ENCODE measurements at places on chromosomes 7 and 10.
A peak's percentile ranks its signal among the peaks of the same experiment; 100 is the strongest.

DNA sequence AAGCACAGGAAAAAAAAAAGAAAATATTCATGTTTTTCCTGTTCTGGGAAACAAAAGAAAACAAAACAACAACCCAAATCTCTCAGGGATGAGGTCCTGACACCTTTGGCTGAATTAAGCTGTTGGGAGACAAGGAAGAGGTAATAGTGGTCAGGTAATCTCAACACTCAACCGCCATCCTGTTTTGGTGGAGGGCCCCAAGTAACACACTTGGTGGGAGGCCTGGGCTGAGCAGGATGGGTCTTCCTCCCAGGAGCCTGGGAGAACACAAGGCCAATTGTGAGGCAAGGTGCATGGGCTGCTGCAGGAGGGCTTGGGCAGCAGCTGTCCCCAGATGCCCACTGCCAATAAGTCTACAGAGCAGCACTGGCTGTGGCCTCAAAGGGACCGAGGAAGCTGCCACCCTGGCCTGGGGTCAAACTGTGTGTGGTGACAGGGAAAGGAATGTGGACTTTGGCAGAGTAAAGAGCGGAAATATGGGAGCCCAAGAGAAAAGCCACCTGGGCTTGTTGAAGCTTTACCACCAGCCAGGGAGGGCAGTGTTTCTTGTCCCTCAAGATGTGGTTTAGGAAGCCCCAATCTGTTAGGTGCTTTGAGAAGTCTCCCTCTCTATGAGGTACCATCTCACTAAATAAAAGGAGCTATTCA, 93.5 kb upstream of the SLC25A13 start:
- peaks cover 2% of the 10 kb centered on the region for H3K4me1 ChIP-seq
- no peaks in the 10 kb centered on the region for H3K27me3 ChIP-seq
- H3K27ac ChIP-seq, result no peak overlapping the region
- no peak overlapping the region for H3K4me3 ChIP-seq

- H3K4me3 ChIP-seq, result no peak overlapping the region
- H3K36me3 ChIP-seq, result no peaks in the 10 kb centered on the region
- H3K27me3 ChIP-seq, result no peaks in the 10 kb centered on the region
- no peaks in the 10 kb centered on the region for H3K4me1 ChIP-seq
- H3K27ac ChIP-seq, result no peak overlapping the region
These were observed 84.8 kb downstream of the ANLN start for GRCh38 chr7:36474283-36475010.

DNA sequence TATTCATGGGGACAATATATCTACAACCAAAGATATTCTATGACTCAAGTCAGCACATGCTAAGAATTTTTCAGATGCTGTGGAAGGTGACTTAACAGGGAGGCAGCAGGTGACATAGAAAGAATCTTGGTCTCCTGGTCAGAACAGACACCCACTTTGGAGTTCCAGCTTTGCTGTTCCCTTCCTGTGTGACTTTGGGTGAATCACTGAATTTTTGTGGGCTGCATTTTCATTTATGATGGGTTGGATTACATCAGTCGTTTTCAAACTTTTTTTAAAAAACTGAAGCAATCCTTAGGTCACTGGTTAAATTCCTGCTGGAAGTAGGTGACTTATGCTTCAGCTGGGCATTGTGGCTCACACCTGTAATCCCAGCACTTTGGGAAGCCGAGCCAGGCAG, 24.9 kb downstream of the RGR start:
- H3K4me1 ChIP-seq, result no peaks in the 10 kb centered on the region
- H3K4me3 ChIP-seq, result no peak overlapping the region
- no peaks in the 10 kb centered on the region for H3K27me3 ChIP-seq

DNA sequence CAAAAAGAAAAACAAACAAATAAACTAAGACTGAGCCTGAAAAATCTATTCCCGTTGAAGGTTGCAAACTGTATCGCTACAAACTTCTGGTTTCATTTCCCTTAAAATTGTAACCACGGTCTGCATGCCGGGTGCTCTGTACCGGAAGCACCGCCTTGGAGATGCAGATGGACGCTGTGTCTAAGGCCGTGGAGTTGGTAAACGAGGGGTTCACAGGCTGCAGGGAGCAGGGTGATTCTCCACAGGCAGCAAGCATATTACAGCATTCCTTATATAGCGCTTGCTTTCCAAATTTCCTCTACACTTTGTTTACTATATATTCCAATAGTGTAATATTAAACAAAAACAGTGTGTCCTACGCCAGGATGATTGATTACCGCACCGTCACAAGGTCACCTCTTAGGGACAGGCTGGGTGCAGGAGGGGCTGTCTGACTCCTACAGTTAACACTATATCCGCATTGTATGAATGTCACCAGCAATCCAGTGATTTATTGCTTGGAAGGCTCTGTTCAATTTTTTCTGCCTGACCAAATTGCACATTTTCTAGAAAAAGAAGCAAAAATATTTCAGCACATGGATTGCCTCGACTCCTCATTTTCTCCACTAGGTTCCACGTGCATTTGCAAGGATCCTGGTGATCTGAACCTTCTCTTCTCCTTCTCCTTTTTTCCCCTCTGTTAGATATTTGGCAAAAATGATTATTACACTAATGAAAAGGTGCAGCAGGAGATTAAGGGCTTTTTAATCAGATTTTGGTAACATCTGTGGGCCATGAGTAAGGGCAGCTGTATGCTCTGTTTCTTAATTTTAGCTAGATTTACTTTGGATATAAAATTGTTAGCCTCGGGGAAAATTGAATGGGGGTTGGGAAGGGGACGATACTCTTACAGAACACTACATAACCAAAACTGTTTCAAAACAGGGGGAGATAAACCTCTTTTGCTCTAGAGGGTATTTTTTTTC, 325.8 kb upstream of the MGMT start:
- no peak overlapping the region for H3K27ac ChIP-seq
- no peak for DNase-seq
- H3K36me3 ChIP-seq, result no peaks in the 10 kb centered on the region
- H3K4me1 ChIP-seq, result peaks cover 2% of the 10 kb centered on the region
- H3K4me3 ChIP-seq, result no peak overlapping the region

DNA sequence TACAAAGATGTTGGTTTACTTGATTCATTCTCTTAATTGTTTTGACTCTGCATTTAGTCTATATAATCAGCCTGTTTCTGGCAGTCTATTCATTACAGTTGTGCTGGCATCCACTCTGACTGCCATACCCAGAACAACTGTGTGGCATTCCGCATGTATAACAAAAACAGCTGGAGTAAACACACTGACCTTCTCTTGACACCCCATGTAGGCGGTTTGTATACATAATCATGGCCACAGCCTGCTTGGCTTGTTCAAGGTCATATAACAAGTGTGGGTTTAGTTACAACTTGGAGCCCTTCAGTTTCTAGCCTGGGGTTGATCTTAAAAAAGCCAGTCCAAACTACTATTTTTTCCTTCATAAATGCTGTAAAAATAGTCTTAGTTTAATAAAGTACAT, 70.9 kb downstream of the MBL2 start:
- H3K27me3 ChIP-seq, result no peaks in the 10 kb centered on the region
- no peak overlapping the region for H3K4me3 ChIP-seq
- H3K4me1 ChIP-seq, result no peaks in the 10 kb centered on the region
- no peaks in the 10 kb centered on the region for H3K36me3 ChIP-seq

DNA sequence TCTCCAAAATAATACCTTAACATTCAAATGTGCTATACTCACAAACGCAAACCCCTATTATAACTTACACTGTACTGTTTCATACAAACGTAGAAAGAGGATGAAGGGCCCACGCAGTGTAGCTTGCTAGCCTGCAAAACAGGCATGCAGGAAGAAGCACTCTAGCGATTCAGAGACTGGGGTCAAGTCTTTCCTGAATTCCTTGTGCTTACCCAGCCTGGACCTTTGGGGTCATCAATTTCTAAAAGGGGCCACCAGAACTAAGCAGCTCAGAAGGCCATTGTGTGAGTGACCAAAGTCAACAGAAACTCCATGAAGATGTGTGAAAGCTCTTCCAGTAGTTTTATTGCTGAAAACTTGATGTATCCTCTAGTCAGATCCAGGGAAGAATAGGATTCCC, 111.9 kb downstream of the SVIL start:
- DNase-seq, result no peak
- no peaks in the 10 kb centered on the region for H3K27me3 ChIP-seq
- H3K4me1 ChIP-seq, result no peaks in the 10 kb centered on the region
- H3K4me3 ChIP-seq, result no peak overlapping the region
- H3K36me3 ChIP-seq, result peaks cover 7% of the 10 kb centered on the region

DNA sequence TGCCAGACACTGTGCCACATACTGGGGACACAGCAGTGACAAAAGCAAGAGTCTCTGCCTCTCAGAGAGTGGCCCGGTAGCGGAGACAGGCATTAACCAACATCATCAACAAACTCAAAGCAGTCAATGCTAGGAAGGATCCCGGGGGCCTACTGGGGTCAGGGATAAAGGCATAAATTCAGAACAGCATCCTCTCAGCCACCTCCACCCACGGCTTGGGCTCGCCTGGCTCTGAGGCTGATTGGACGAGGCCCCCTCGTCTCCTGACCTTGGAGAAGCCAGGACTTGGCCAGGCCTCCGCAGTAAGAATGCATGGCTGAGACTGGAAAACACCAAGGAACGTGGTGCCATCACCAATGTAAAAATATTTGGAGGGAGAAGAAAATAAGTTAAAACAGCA, 102.1 kb downstream of the ARHGAP22 start:
- no peaks in the 10 kb centered on the region for H3K27me3 ChIP-seq
- DNase-seq, result peak; percentile 33
- H3K27ac ChIP-seq, result no peak overlapping the region
- H3K36me3 ChIP-seq, result no peaks in the 10 kb centered on the region
- H3K4me3 ChIP-seq, result no peak overlapping the region
- peaks cover 3% of the 10 kb centered on the region for H3K4me1 ChIP-seq

GRCh38 chr7:3039787-3040186, 3.9 kb downstream of the CARD11 start:
- H3K4me1 ChIP-seq, result peaks cover 4% of the 10 kb centered on the region
- no peak overlapping the region for H3K4me3 ChIP-seq
- H3K27me3 ChIP-seq, result no peaks in the 10 kb centered on the region
- H3K27ac ChIP-seq, result no peak overlapping the region
- no peak for DNase-seq

DNA sequence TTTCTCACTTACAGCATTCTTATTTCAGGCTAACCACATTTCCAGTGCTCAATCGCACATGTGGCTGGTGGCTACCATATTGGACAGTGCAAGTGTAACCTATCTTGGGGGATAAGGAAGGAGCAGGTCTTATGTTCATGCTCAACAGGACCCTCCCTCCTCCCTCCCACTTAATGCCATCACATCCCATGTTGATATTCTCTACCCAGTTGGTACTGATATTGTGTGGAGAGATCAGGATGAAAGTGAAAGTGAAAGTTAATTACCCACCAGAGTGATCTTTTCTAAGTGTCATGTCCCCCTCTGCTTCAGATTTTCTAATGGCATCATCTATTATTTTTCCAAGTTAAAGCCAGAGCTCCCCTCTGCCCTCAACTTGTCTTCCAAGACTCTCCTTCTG, 91.6 kb downstream of the BMPER start:
- H3K4me3 ChIP-seq, result no peak overlapping the region
- DNase-seq, result no peak
- no peak overlapping the region for H3K27ac ChIP-seq
- H3K36me3 ChIP-seq, result no peaks in the 10 kb centered on the region

- H3K36me3 ChIP-seq, result no peaks in the 10 kb centered on the region
- no peak for DNase-seq
- no peaks in the 10 kb centered on the region for H3K27me3 ChIP-seq
- no peaks in the 10 kb centered on the region for H3K4me1 ChIP-seq
- no peak overlapping the region for H3K4me3 ChIP-seq
- no peak overlapping the region for H3K27ac ChIP-seq
These were observed 358.1 kb downstream of the THSD7A start for GRCh38 chr7:11473807-11474424.

GRCh38 chr7:104895522-104896236, 118.3 kb upstream of the KMT2E start:
- no peaks in the 10 kb centered on the region for H3K27me3 ChIP-seq
- no peak overlapping the region for H3K4me3 ChIP-seq
- H3K36me3 ChIP-seq, result no peaks in the 10 kb centered on the region
- no peak for DNase-seq
- no peak overlapping the region for H3K27ac ChIP-seq

DNA sequence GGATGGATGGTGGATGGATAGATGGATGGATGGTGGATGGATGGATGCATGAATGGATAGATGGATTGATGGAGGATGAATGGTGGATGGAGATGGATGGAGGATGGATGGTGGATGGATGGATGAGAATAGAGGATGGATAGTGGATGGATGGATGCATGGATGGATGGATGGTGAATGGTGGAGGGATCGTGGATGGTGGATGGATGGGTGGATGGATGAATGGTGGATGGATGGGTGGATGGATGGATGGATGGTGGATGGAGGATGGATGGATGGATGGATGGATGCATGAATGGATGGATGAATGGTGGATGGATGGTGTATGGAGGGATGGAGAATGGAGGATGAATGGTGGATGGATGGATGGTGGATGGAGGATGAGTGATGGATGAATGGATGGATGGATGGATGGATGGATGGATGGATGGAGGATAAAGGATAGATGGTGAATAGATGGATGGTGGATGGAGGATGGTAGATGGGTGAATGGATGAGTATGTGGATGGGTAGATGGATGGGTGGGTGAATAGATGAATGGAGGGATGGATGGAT, 76.3 kb downstream of the PDGFA start:
- no peaks in the 10 kb centered on the region for H3K4me1 ChIP-seq
- no peak overlapping the region for H3K4me3 ChIP-seq
- DNase-seq, result no peak
- H3K27me3 ChIP-seq, result no peaks in the 10 kb centered on the region
- H3K36me3 ChIP-seq, result no peaks in the 10 kb centered on the region
- H3K27ac ChIP-seq, result no peak overlapping the region

DNA sequence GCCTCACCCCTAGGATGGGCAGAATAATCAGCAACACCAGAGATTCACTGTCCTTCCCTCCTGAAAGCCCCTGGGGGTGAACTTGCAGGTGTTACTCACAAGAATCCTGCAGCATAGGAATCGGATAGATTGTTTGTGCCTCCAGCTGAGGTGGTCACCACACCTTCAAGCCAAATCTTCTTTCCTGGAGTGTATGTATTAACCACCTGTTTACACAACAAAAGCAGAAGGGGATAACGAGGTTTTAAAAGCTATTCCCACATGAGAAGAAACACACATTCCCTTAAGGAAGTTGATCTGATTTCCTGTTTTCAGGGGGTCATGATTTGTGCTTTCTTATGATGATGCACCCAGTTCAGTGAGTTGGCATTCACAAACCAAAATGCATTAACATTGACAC, 173.8 kb upstream of the HPS1 start:
- no peaks in the 10 kb centered on the region for H3K36me3 ChIP-seq
- no peaks in the 10 kb centered on the region for H3K27me3 ChIP-seq
- H3K4me1 ChIP-seq, result peaks cover 8% of the 10 kb centered on the region
- no peak overlapping the region for H3K4me3 ChIP-seq

GRCh38 chr7:24054236-24054635, 229.8 kb upstream of the NPY start:
- no peak for DNase-seq
- H3K4me3 ChIP-seq, result no peak overlapping the region
- peaks cover 2% of the 10 kb centered on the region for H3K4me1 ChIP-seq
- no peaks in the 10 kb centered on the region for H3K36me3 ChIP-seq
- no peaks in the 10 kb centered on the region for H3K27me3 ChIP-seq

Data from H1 (cell line).